Stimulated activated CD8-positive, alpha-beta memory T cell treated with anti-CD3 and anti-CD28 coated beads, Interleukin-2, amount 100 ng/mL, for 48 hours (primary cell): ENCODE measurements at places on chromosomes 7 and 10.

DNA sequence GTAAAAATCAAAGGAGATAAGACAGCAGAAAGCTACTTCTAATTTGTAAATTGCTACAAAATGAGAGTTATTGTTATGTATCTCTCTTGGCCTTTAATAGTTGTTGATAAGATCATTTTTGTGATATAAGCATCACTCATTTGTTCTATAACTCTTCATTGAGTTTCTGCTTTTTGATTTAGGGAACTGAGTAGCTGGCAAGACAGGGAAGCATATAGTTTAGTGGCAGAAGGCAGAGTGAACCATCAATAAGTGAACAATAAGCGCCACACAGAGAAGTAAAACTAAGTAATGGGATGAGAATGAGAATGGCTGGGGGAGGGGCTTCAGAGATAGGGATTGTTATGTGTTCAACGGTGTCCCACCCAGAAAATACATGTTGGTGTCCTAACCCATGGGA lies 245.4 kb downstream of the ADARB2 start:
- DNase-seq, result no peak

- DNase-seq, result no peak
Observed at GRCh38 chr10:84574102-84574501, 245.7 kb downstream of the CCSER2 start.

- DNase-seq, result no peak
Observed at GRCh38 chr10:73828161-73828560, 16.8 kb upstream of the NDST2 start.

DNA sequence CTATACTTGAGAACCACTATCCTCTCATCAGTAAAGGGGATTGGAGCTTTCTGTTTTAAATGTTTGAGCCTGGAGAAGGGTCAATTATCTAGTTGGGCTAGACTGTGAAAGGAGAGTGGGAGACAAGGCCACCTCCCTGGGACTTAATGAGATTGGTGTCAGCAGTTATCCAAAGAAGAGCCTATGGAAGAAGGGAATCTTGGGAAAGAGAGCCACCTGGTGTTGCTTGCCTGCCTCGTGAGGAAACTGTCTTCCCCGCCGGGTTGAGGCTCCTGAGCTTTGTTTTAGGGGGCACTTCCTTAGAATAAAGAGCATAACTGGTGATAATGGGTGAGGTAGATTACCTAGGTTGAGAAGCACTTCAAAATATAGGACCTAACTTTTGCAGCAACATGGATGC lies 32.0 kb upstream of the ABCB4 start:
- no peak for DNase-seq

GRCh38 chr7:10618953-10619352 lies 354.7 kb upstream of the PHF14 start:
- DNase-seq, result no peak

- no peak for DNase-seq
Observed at GRCh38 chr10:95354110-95354509, 63.3 kb upstream of the PDLIM1 start.

- DNase-seq, result no peak
Observed at GRCh38 chr10:124072106-124072505, 21.3 kb downstream of the CHST15 start.

DNA sequence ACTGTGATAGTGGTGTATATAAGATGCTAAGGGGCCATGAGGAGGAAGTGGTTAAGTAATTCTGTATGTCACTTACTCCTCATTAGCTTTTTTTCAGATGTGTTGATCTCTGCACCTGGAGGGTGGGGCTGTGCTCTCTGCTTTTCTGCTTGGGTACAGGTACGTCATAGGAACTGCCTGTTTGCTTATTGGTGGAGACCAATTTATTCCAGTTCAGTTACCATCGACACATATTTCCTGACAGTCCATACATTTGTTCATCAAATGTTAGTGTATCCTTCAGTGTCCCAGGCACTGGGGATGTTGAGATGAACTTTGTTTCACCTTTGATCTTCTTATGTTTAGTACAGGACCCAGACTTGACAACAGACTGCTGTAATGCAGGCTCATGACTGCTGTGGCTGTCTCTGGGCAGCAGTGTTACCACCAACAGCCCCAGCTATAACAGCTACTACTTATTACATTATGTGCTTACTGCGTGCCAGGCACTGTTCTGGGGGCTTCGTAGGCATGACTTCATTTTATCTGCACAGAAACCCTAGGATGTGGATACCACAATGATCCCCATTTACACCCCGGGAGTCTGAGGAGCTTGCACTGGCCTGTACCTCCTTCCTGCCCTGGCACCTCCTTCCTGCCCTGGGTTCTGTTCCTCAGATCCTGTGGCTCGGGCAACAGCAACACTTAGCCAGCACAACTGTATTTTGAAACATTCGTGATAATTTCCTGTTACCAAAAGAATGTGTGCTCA lies 87.4 kb downstream of the BUB3 start:
- DNase-seq, result no peak

DNA sequence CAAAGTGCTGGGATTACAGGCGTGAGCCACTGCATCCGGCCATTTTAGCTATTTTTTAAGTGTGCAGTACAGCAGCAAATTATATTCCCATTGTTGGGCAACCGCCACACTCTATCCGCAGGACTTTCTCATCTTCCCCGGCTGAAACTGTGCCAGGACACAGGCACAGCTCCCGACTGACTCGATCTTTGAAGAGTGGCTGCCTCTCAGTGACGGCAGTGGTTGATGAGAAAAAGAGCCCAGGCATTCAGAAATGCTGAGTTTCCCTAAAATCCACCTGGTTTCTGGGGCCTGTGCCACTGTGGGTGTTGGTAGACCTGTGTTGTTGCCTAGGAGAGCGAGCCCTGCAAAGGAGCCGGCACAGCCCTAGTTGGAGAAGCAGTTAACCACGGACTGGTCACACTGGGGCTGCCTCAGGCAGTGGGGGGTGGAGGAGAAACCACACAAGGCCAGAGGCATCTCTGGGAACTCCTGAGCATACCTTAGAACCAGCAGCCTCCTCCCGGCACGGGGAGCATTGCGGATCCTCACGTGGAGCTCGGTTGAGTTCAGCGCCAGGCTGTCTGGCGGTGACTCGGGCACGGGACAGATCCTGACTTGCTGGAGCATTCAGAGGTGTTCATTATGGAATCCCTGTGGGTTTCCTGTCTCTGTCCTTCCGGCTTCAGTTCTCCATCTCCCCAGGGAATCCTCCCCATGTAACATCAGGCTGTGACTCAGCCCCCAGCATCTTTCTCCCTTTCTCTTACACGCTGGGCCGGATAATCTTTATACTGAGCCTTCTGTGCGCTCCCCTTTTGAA lies 16.2 kb downstream of the PFKFB3 start:
- no peak for DNase-seq

- no peak for DNase-seq
Observed at GRCh38 chr7:99275496-99275895, 2.9 kb downstream of the MYH16 start.
